Diencephalon (tissue), 1 donor: ENCODE measurements at places on chromosomes 12 and 14. TPM values are rescaled to one million over a fixed set of nuclear protein-coding genes. Genes with fewer than 3 reads are reported as not detected.

TAS2R9 gene
- 0.92 TPM for total RNA-seq

AP1G2 gene
- total RNA-seq = 23.5 TPM

EFS gene
- 9.7 TPM for total RNA-seq

HOXC5 gene
- not detected for total RNA-seq

AMN gene
- total RNA-seq = 0.23 TPM

CCDC88C gene
- total RNA-seq = 60.0 TPM

KCNJ8 gene
- 7.2 TPM for total RNA-seq

NRL gene
- total RNA-seq = 2.5 TPM

KRT80 gene
- not detected for total RNA-seq

NEUROD4 gene
- 0.23 TPM for total RNA-seq

NRIP2 gene
- total RNA-seq = 0.23 TPM

C1R gene
- 6.7 TPM for total RNA-seq

CDCA3 gene
- total RNA-seq = 6.2 TPM

PROX2 gene
- total RNA-seq = not detected

STRN3 gene
- total RNA-seq = 122 TPM

CCDC177 gene
- 5.3 TPM for total RNA-seq

RNU4-1 gene
- total RNA-seq = under 0.01 TPM

ST8SIA1 gene
- 33.4 TPM for total RNA-seq

FSCB gene
- not detected for total RNA-seq

HPD gene
- total RNA-seq = not detected

SOCS4 gene
- total RNA-seq = 52.4 TPM

SNX6 gene
- total RNA-seq = 94.1 TPM

MUCL1 gene
- not detected for total RNA-seq

STAT6 gene
- 8.1 TPM for total RNA-seq

OTUB2 gene
- 11.3 TPM for total RNA-seq

ANO4 gene
- total RNA-seq = 27.2 TPM

CHGA gene
- total RNA-seq = 59.1 TPM

TMPRSS12 gene
- total RNA-seq = not detected

ACOT4 gene
- total RNA-seq = 1.8 TPM

PLEKHG7 gene
- total RNA-seq = not detected

CIROP gene
- not detected for total RNA-seq

EFCAB11 gene
- 6.5 TPM for total RNA-seq

CSRP2 gene
- total RNA-seq = 38.3 TPM

CLEC6A gene
- not detected for total RNA-seq

RFLNA gene
- 8.8 TPM for total RNA-seq

PLCZ1 gene
- 2.3 TPM for total RNA-seq

BEST3 gene
- total RNA-seq = 11.5 TPM

KRT74 gene
- not detected for total RNA-seq

LHX5 gene
- 4.8 TPM for total RNA-seq

KRT8 gene
- total RNA-seq = 0.92 TPM

C1QL4 gene
- total RNA-seq = 3.5 TPM

NAV3 gene
- total RNA-seq = 225 TPM

MYF5 gene
- total RNA-seq = not detected

KLRC1 gene
- not detected for total RNA-seq

C12orf50 gene
- total RNA-seq = 0.23 TPM

SMOC1 gene
- total RNA-seq = 33.7 TPM

GLIPR1L2 gene
- total RNA-seq = 2.3 TPM

PRKAB1 gene
- 17.8 TPM for total RNA-seq

NPFF gene
- 1.2 TPM for total RNA-seq

HRK gene
- total RNA-seq = 2.3 TPM

TMEM63C gene
- 12.7 TPM for total RNA-seq

IRAK3 gene
- 4.4 TPM for total RNA-seq

TAS2R30 gene
- total RNA-seq = 9.5 TPM

TRHDE gene
- total RNA-seq = 24.2 TPM

PTPN21 gene
- 8.3 TPM for total RNA-seq
